Endothelial cell of coronary artery (primary cell): ENCODE measurements at places on chromosomes 1 and 21. TPM values are rescaled to one million over a fixed set of nuclear protein-coding genes. Genes with fewer than 3 reads are reported as not detected.

Gene FCMR
- not detected in 2 replicates for total RNA-seq

Gene ITLN2
- total RNA-seq: 0.18 and 1.3 TPM in 2 replicates

Gene GSTM1
- total RNA-seq: 2.7 and 5.4 TPM in 2 replicates

Gene HTR1D
- 0.09 and 1.5 TPM in 2 replicates for total RNA-seq

Gene TTLL10
- not detected in 2 replicates for total RNA-seq

Gene KRTAP10-1
- not detected in 2 replicates for total RNA-seq

Gene PROK1
- not detected in 2 replicates for total RNA-seq

Gene CCSAP
- total RNA-seq: 5.4 and 6.1 TPM in 2 replicates

Gene RPTN
- total RNA-seq: 0.19 TPM in 1 of 2 replicates, not detected in the other

Gene RASSF5
- 0.19 and 0.54 TPM in 2 replicates for total RNA-seq

Gene MEX3A
- total RNA-seq: 5.6 and 12.3 TPM in 2 replicates

Gene VWA1
- 4.4 and 11.1 TPM in 2 replicates for total RNA-seq

Gene DIO1
- total RNA-seq: not detected in 2 replicates

Gene RIT1
- 32.8 and 43.3 TPM in 2 replicates for total RNA-seq

Gene PDZK1IP1
- 0.09 TPM in 1 of 2 replicates, not detected in the other for total RNA-seq

Gene RGS13
- total RNA-seq: not detected in 2 replicates

Gene H6PD
- total RNA-seq: 10.2 and 11.8 TPM in 2 replicates

Gene IL24
- total RNA-seq: not detected in 2 replicates

Gene KRTAP12-3
- not detected in 2 replicates for total RNA-seq

Gene LEPROT
- total RNA-seq: 33.3 and 47.4 TPM in 2 replicates

Gene KLHDC7A
- total RNA-seq: not detected in 2 replicates

Gene FAM72B
- 1.8 and 3.6 TPM in 2 replicates for total RNA-seq

Gene TPTE
- not detected in 2 replicates for total RNA-seq

Gene CLIC6
- not detected in 2 replicates for total RNA-seq

Gene KIF17
- total RNA-seq: 0.54 and 1.4 TPM in 2 replicates

Gene CFHR1
- 0.28 TPM in 1 of 2 replicates, not detected in the other for total RNA-seq

Gene NAV1
- total RNA-seq: 18.4 and 51.8 TPM in 2 replicates

Gene RHD
- total RNA-seq: under 0.01 TPM in 1 of 2 replicates, not detected in the other

Gene EPHB2
- total RNA-seq: 50.7 and 58.5 TPM in 2 replicates

Gene CFHR4
- total RNA-seq: not detected in 2 replicates

Gene SPRR2E
- not detected in 2 replicates for total RNA-seq

Gene TMEM200B
- 0.36 and 1.6 TPM in 2 replicates for total RNA-seq

Gene CR1L
- not detected in 2 replicates for total RNA-seq

Gene LYSMD1
- total RNA-seq: 2.9 and 4.8 TPM in 2 replicates

Gene KRTAP11-1
- total RNA-seq: not detected in 2 replicates

Gene HES5
- 0.47 TPM in 1 of 2 replicates, not detected in the other for total RNA-seq

Gene SERTAD4
- total RNA-seq: 1.1 and 1.4 TPM in 2 replicates

Gene TAL1
- total RNA-seq: 25.4 and 30.3 TPM in 2 replicates

Gene DCST1
- not detected in 2 replicates for total RNA-seq

Gene TMEM269
- not detected in 2 replicates for total RNA-seq

Gene MLLT11
- 1.8 and 4.8 TPM in 2 replicates for total RNA-seq

Gene SPRR3
- not detected in 2 replicates for total RNA-seq

Gene PWP2
- total RNA-seq: 4.0 and 27.4 TPM in 2 replicates

Gene ACTL8
- total RNA-seq: not detected in 2 replicates

Gene AQP10
- not detected in 2 replicates for total RNA-seq

Gene VPS45
- total RNA-seq: 21.7 and 26.6 TPM in 2 replicates
